ENCODE measurements at places on chromosomes 16 and 17.
A peak's percentile ranks its signal among the peaks of the same experiment; 100 is the strongest.

GRCh38 chr16:55495616-55496289 lies 13.1 kb upstream of the LPCAT2 start:
- no peak for DNase-seq

DNA sequence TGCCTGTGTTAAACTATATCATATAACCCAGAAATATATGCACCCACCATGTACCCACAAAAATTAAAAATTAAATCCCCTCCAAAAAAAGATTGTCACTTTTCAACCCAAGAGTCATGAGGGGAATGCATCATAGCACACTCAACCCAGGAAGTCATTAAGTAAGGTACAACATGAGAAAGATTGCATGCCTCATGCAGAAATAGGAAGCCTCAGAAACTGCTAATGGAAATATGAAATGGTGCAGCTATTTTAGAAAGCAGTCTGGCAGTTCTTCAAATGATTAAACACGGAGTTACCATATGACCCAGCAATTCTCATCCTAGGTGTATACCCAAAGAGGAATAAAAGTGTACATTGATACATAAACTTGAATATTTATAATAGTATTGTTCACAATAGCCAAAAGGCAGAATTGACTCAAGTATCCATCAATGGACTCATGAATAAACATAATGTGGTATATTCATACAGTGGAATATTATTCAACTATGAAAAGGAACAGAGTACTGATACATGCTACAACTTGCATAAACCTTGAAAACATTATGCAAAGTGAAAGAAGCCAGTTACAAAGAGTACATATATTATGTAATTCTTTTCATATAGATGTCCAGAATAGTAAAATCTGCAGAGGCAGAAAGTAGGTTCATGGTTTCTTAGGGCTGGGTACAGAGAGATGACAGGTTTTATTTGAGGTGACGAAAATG lies 70.4 kb downstream of the TMEM100 start:
- DNase-seq = no peak

GRCh38 chr17:40696651-40697072 lies 6.9 kb downstream of the KRT24 start:
- no peak for DNase-seq

GRCh38 chr17:31561469-31562375 lies 170.2 kb downstream of the RAB11FIP4 start:
- no peak for DNase-seq

GRCh38 chr16:29811896-29812665 lies at the start of gene PRRT2:
PRRT2 (plus strand) TSS chr16:29812193; CDS start chr16:29813055, 862 bp downstream.
- peak; percentile 53 for DNase-seq

- no peak for DNase-seq
Measured at GRCh38 chr16:17159617-17160016, 311.1 kb downstream of the XYLT1 start.

DNA sequence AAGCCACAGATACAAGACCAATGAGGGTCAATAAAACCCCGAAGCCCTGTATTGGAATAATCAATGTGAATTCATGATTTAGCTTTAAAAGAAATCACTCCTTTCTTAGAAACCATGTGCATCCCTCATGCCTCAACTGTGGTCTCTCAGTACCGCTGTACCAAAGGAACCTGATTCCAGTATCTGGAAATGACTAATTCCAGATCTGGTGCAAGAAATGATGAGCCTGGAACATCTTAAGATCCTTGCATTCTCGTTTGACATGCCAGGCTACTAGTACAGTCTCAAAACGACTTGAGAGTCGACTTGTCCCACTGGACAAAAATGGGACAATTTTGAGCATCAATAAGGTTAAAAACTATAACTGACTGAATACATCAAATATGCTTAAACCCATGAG lies 21.2 kb downstream of the USP31 start:
- DNase-seq = no peak

DNA sequence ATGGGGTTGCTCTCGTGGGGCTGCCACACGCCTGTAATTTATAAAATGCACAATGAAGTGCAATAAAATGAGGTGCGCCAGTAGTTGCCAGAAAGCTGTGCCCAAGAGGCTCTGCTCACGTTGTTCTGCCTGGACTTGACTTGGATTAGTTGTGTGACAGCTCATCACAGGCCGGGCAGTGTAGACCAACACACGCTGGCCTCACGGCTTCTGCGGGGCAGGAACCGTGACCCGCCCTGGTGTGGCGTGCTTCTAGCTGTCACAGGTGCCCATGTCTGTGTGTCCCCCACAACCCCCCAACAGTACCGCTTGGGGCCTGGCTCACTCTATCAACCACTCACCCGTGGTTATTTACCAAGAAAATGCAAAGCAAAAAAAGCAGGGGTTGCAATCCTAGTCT lies 112.2 kb upstream of the ZNF750 start:
- no peak for DNase-seq

DNA sequence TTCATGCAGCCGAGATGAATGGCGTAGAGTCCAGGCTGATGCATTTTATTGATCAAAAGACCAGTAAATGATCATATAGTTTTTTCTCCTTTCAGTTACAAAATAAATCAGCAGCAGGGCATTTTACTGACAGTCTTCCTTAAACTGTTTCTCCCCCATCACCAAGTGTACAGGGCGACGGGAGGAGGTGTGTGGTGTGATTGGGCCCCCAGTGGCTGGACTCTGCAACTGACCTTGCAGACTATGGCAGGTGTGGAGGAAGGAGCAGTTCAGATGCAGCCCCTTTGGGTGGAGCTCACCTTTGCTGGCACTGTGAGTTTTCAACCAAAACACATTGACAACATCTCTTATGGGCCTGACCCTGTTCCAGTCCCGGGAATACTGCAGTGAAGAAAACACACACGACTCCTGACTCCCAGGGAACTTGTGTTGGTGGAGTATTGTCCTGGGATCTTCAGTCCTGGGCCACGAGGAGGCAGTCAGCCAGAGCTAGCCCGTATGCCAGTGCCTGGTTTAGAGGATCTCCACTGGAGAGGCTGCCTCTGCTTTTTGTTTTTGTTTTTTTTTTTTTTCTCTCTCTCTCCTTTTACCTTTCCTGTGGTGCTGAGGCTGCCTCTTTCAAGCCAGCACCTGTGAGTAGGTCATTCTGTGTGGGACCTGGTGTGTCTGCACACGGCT lies 29.8 kb downstream of the KIAA0513 start:
- DNase-seq = no peak

DNA sequence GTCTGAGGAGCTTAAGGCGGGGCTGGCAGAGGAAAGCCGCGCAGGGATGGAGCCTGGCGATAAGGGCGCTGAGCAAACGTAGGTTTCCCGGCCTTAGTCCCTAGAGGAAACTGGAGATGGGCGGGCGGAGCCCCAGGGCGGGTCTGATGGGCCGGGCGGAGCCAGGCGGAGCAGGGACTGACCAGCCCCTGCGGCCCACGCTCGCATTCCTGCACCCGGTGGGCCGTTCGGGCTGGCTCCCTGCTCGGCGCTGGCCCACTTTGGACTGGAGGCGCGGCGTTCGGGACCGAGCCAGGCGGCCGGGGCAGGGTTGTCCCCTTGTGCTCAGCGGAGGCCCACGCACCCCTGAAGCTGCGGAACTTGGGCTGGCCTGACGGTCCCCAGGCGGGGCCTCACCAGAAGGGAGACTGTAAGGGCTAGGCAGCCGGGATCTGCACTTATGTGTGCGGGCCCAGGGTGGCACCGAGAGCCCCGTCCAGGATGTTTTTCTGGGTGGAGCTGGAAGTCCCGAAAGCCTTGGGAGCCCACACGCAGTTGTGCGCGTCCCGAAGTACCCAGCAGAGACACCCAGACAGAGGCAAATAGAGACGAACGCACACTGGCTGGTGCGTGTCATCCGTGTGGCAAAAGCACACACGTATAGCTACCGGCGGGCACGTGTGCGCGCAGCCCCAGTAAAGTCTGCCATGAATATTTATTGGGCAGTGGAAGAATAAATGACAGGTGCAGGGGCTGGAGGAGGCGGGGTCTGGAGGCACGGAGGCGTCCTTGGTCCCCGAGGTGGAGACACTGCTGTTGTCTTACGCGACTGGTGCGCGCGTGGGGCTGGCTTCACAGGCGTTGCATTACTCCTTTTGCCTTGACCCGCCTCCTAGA lies 1.4 kb downstream of the PYDC1 start:
- no peak for DNase-seq

- DNase-seq = no peak
Measured at GRCh38 chr16:5633845-5634440, 536.3 kb upstream of the EEF2KMT start.

DNA sequence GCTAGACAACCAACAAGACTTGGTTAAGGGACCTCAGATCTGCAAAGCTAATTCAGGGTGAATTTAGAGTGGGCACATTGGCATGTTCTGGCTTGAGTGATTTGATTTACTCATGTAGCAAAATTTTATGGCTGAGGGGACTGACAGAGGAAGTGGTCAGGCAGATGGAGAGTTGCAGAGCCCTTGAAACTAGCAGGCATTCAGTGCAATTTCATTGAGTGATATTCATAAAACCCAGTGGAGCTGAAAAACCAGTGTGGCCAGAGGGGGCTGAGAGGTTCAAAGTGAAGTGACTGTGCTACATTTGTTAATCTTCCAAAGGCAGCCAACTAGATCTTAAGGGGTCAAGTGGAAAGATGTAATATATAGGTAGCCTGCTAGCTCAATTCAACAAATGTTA lies 2.2 kb upstream of the TMEM94 start:
- no peak for DNase-seq

- DNase-seq = no peak
Measured at GRCh38 chr16:66651474-66651765, 45.1 kb downstream of the CMTM4 start.

DNA sequence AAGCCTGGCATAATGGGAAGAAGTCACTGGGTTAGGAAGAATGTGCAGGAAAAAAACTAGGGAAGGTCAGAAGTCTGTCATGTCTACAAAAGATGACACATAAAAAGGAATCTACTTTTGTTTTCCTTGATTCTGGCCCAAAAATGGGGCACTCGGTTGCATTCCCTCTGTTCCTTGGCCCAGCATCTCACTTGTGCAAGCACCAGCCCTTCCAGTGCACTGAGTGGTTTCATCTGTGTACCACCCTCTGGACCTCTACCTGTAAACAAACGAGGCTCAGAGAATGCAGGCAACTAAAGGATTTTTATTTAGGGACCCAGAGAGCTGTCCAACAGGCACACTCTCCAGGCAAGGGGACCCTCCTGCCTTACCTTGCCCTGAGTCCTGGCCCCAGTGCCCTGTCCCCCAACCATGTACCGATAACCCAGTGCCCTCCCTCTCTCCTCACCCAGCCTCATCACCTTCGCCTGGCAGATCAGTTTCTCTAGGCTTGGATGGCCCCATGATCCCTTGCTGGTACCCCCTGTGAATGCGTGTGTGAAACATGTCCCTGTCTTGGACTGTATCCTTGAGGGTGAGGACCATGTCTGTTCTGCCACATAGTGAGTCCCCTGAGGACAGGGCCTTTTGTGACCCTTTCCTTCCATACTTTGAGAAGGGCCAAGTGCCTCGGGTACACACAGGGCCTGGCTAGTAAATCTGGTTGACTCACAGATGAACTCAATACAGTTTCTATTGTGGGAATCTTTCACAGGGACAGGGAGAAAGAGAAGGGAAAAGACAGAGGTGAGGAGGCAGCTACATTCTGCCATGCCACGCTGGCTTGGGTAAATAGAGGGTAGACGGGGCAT lies 13.3 kb downstream of the NXPH3 start:
- DNase-seq = no peak

- DNase-seq = no peak
Measured at GRCh38 chr16:61210076-61210475, 826.2 kb downstream of the CDH8 start.

GRCh38 chr17:35080536-35080935 lies 17.0 kb upstream of the RFFL start:
- no peak for DNase-seq

Data from nucleus accumbens (tissue), 56 donors.